ENCODE measurements at places on chromosomes 1 and 21. TPM values are rescaled to one million over a fixed set of nuclear protein-coding genes. Genes with fewer than 3 reads are reported as not detected.
A peak's percentile ranks its signal among the peaks of the same experiment; 100 is the strongest.

LRRC38 gene
- not detected for total RNA-seq

ARV1 gene
- total RNA-seq, result 29.3 TPM

IVNS1ABP gene
- 63.0 TPM for total RNA-seq

SPATA1 gene
- not detected for total RNA-seq

UMODL1 gene
- not detected for total RNA-seq

DNA sequence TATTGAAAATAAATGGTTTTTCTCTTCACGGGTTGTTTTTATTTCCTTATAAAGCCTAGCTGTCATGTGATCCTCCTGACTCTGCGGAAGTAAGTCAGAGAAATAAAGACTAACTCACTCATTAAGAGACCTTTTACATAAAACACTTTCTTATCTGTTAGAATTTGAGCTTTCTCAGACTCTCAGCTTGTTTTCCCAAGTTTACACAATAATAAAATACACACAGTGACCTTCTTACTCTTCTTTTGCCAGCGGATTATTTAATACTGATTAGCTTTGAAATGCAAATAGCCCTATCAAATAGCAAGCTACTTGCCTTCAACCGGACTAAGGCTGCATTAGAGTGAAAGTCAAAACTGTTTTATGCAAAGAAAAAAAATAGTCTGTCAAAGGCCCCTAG lies 45.5 kb upstream of the CXADR start:
- no peaks in the 10 kb centered on the region for H3K27me3 ChIP-seq
- DNase-seq, result no peak
- H3K27ac ChIP-seq, result no peak overlapping the region
- H3K4me3 ChIP-seq, result no peak overlapping the region

RIMKLA gene
- 2.2 TPM for total RNA-seq

SPATA21 gene
- not detected for total RNA-seq

- no peak for DNase-seq
- no peaks in the 10 kb centered on the region for H3K27me3 ChIP-seq
- no peak overlapping the region for H3K4me3 ChIP-seq
- no peak overlapping the region for H3K27ac ChIP-seq
- H3K4me1 ChIP-seq, result no peaks in the 10 kb centered on the region
These were observed 375.3 kb downstream of the USH2A start for GRCh38 chr1:216047811-216048572.

C1orf226 gene
- total RNA-seq, result 0.13 TPM

DNA sequence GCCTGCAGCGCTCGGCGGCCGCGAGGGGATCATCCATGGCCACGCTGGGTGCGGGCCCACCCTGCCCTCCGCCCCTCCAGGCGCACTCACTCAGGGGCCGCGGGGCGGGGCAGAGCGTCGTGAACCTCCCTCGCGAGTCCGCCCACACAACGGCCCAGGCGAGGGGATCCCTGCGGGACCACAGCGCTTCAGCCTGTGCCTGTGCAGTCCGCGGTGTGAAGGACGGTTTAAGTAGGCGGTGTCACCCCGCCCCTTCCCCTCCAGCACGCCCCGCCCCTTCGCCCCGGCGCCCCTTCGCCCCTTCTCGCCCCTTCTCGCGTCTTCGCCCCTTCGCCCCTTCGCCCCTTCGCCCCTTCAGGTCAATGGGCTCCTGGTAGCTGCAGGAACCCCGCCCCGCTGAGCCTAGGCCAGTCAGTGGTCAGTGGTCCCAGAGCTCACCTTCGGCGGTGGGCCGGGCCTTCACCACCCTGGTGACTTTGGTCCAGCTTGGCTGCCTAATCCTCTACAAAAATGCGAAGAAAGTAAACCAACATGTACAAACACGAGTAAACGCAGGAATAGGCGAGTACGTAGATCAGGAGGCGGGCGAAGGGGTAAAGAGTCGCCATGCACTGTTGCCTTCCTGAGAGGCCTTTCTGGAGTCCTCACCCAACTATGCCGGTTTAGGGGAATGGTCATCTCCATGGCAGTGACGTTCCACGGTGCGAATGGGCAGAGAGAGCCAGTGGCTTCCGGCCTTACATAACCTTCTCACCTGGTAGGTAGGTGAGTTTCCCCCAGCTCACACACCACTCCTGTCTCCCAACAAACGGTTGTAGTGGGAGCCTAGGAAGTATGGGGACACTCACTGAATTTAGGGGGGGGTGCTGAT lies 19.6 kb upstream of the DMRTB1 start:
- DNase-seq, result peak; percentile 33
- no peaks in the 10 kb centered on the region for H3K36me3 ChIP-seq
- H3K4me3 ChIP-seq, result no peak overlapping the region

DNA sequence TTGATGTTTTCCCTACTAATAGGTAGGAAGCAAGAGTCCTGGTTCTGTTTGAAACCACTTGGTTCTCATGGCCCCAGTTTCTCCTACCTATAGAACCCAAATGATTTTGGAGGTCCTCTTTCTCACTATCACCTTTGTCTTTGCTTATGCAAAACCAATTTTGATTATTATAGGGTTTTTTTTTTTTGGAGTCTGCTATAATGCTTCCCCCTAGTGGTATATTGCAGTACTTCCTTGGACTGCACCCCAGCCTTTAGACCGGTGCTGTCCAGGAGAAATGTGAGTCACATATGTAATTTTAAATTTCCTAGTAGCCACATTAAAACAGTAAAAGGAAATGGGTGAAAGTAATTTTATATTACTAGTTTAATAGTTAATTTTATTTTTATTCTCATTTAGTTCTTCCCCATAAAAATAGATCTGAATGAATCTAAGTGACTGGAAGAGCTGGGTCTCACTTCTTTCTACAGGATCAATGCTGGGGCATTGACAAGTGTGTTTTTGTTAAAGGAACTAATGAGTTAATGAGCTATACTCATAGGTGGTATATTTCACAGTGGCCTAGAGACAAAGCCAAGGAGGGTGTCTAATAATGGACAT lies 10.6 kb downstream of the FCMR start:
- no peaks in the 10 kb centered on the region for H3K36me3 ChIP-seq
- no peak overlapping the region for H3K27ac ChIP-seq
- H3K4me1 ChIP-seq, result peaks cover 30% of the 10 kb centered on the region
- H3K27me3 ChIP-seq, result no peaks in the 10 kb centered on the region
- DNase-seq, result peak; percentile 37

CD48 gene
- total RNA-seq, result 4.3 TPM

GBP5 gene
- total RNA-seq, result 2.4 TPM

TNFSF18 gene
- not detected for total RNA-seq

- no peaks in the 10 kb centered on the region for H3K36me3 ChIP-seq
- H3K27ac ChIP-seq, result no peak overlapping the region
- no peaks in the 10 kb centered on the region for H3K27me3 ChIP-seq
- DNase-seq, result no peak
These were observed 436.2 kb downstream of the MATN1 start for GRCh38 chr1:30286988-30287839.

TAL1 gene
- 11.7 TPM for total RNA-seq

- H3K27ac ChIP-seq, result no peak overlapping the region
- no peak overlapping the region for H3K4me3 ChIP-seq
- no peaks in the 10 kb centered on the region for H3K4me1 ChIP-seq
- DNase-seq, result no peak
These were observed 6.6 kb upstream of the MED18 start for GRCh38 chr1:28322194-28322593.

- H3K27me3 ChIP-seq, result no peaks in the 10 kb centered on the region
- no peak overlapping the region for H3K27ac ChIP-seq
- no peaks in the 10 kb centered on the region for H3K4me1 ChIP-seq
- H3K36me3 ChIP-seq, result no peaks in the 10 kb centered on the region
These were observed 78.0 kb upstream of the RNPC3 start for GRCh38 chr1:103447471-103447870.

DNA sequence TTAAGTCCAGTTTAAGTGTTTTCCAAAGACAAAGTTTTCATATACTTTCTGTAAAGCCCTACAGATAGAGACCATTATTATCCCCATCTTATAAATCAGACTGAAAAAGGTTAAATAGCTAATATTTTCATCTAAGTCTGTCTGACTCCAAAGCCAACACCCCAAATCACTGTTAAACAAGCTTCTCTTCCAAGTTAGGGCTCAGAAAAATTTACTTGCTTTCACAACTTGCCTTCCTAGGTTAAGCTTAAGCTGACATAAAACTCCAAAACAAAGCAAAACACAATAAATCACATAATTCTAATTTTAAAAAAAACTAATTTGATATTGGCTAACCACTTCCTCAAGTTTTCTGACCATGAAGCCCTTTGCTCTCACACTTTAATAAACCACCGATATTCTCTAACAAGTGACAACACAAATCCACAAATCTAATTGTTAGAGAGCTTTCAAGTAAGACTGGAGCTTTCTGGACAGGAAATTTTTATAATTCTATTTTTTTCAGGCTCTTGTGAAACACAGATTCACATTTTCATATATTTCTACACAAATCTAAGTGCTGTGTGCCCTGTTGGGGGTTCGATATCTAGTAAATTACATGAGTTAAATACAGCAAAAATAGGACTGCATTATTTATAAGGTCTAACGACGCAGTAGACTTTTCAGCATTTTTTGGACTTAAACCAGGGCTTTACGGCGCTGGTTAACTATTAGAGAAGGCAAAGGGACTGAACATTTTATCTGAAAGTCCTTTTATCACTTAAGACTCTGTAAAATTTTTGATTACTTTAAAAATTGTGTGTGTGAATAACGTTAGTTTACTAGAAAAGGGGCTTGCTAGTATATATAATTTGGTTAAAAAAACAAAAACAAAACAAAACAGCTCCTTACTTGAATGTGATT lies 2.1 kb downstream of the GNG12 start:
- H3K36me3 ChIP-seq, result no peaks in the 10 kb centered on the region
- H3K27ac ChIP-seq, result peak overlapping the region; percentile 97
- H3K4me1 ChIP-seq, result peaks cover 27% of the 10 kb centered on the region
- H3K4me3 ChIP-seq, result peak overlapping the region; percentile 26
- no peaks in the 10 kb centered on the region for H3K27me3 ChIP-seq

KPRP gene
- total RNA-seq, result not detected

GRCh38 chr1:42035205-42035829 lies 116.6 kb upstream of the HIVEP3 start:
- peak overlapping the region; percentile 75 for H3K27ac ChIP-seq
- H3K27me3 ChIP-seq, result no peaks in the 10 kb centered on the region
- peak; percentile 75 for DNase-seq
- peak overlapping the region; percentile 91 for H3K4me3 ChIP-seq
- no peaks in the 10 kb centered on the region for H3K36me3 ChIP-seq

DNA sequence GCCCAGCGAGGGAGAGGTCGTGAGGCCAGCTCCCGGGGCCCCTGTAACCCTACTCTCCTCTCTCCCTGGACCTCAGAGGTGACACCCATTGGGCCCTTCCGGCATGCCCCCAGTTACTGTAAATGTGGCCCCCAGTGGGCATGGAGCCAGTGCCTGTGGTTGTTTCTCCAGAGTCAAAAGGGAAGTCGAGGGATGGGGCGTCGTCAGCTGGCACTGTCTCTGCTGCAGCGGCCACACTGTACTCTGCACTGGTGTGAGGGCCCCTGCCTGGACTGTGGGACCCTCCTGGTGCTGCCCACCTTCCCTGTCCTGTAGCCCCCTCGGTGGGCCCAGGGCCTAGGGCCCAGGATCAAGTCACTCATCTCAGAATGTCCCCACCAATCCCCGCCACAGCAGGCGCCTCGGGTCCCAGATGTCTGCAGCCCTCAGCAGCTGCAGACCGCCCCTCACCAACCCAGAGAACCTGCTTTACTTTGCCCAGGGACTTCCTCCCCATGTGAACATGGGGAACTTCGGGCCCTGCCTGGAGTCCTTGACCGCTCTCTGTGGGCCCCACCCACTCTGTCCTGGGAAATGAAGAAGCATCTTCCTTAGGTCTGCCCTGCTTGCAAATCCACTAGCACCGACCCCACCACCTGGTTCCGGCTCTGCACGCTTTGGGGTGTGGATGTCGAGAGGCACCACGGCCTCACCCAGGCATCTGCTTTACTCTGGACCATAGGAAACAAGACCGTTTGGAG lies 23.7 kb upstream of the TNFRSF1B start:
- H3K4me3 ChIP-seq, result no peak overlapping the region
- no peak for DNase-seq
- peaks cover 59% of the 10 kb centered on the region for H3K4me1 ChIP-seq
- H3K27me3 ChIP-seq, result no peaks in the 10 kb centered on the region
- H3K36me3 ChIP-seq, result no peaks in the 10 kb centered on the region

- no peak overlapping the region for H3K27ac ChIP-seq
- peaks cover 50% of the 10 kb centered on the region for H3K4me1 ChIP-seq
- H3K4me3 ChIP-seq, result no peak overlapping the region
- DNase-seq, result no peak
These were observed 4.5 kb downstream of the EFNA3 start for GRCh38 chr1:155083052-155083541.

DNA sequence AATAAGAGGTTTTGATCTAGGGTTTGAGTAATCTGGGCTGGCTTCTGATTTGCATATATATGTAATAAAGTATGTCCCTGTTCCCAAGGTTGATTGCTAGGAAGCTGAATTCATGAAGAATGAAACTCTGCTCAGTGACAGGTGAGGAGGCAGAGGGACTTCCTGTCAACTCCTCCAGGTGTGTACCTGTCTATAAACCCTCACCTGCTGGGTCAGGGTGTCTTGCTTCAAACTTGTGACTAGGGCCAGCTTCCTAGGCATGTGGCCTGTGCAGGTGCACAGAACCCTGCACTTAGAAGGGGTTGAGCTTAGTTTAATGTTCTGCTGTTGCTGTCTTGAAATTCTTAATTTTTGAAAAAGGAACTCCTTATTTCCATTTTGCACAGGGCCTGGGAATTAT lies 21.1 kb downstream of the OLFML3 start:
- no peak for DNase-seq
- H3K4me1 ChIP-seq, result no peaks in the 10 kb centered on the region
- H3K27me3 ChIP-seq, result no peaks in the 10 kb centered on the region
- no peaks in the 10 kb centered on the region for H3K36me3 ChIP-seq
- H3K27ac ChIP-seq, result no peak overlapping the region
- H3K4me3 ChIP-seq, result no peak overlapping the region

OPRD1 gene
- 0.24 TPM for total RNA-seq

DNA sequence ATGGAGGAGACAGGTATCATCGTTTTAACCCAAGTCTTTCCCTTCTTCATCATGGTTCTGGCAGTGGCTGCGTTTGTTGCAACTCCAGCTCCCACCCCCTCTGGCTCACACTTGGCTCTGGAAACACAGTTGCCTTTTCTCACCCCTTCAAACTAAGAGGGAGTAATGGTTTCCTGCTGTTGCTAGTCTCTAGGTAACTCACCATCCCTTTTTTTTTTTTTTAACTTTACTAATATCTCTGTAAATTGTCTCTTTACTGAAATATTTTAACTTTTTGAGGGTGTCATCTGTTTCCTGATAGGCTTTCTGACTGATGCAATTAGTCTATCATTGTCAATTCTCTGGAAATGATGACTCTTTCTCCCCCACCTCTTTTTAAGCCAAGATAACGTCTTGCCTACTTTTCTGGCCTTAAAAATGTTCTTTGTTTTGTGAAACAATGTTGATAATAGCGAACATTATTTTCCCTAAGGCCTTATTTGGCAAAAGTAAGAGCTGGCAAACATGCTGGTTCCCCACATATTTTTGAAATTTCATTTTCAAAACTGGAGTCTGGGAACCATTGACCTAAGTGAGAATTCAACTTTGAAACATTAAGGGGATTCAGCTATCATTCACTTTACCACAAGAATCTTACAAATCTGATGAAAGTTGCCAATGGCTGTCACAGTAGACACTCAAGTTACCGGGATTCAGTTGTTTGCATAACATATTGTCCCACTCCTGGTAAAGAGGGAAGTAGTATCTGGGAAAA lies 85.3 kb downstream of the LEPR start:
- H3K4me1 ChIP-seq, result no peaks in the 10 kb centered on the region
- no peaks in the 10 kb centered on the region for H3K27me3 ChIP-seq
- no peaks in the 10 kb centered on the region for H3K36me3 ChIP-seq
- DNase-seq, result no peak
- no peak overlapping the region for H3K27ac ChIP-seq
- no peak overlapping the region for H3K4me3 ChIP-seq

GRCh38 chr1:154553056-154554030 lies 5.1 kb downstream of the UBE2Q1 start:
- no peak for DNase-seq
- H3K4me1 ChIP-seq, result peaks cover 28% of the 10 kb centered on the region
- no peak overlapping the region for H3K27ac ChIP-seq
- H3K36me3 ChIP-seq, result peaks cover 68% of the 10 kb centered on the region
- no peaks in the 10 kb centered on the region for H3K27me3 ChIP-seq
- H3K4me3 ChIP-seq, result no peak overlapping the region

KCNN3 gene
- total RNA-seq, result 3.5 TPM
